ENCODE measurements at places on chromosomes 2 and 18.

DNA sequence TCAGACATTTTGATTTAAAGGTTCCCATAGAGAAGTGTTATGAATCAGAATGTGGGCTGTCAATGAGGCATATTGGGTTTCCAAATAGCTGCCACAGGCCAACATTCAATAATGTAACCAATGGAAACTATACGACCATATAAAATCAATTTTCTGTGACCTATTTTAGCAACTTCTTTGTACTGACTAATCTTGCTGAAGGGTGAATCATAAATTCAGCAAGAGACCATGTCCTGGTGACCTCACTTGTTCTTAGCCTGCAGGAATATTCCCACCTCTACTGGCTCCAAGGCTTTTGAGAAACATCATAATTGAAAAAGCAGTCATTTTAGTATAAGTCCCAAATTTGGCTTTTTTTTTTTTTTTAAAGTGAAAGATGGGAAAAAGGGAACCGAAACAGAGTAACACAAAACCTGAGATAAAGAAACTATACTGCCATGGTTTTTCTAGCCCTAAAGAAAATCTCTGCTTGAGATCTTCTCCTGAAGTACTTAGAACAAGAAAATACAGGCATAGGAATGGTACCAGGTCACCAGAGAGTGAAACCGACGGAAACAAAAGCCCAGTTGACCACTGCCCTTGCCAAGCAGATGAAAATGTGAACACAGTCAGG lies 32.1 kb downstream of the PLEKHM3 start:
- DNase-seq = peak; percentile 21

- no peak for DNase-seq
Observed at GRCh38 chr18:50115095-50115494, 79.9 kb downstream of the MYO5B start.

DNA sequence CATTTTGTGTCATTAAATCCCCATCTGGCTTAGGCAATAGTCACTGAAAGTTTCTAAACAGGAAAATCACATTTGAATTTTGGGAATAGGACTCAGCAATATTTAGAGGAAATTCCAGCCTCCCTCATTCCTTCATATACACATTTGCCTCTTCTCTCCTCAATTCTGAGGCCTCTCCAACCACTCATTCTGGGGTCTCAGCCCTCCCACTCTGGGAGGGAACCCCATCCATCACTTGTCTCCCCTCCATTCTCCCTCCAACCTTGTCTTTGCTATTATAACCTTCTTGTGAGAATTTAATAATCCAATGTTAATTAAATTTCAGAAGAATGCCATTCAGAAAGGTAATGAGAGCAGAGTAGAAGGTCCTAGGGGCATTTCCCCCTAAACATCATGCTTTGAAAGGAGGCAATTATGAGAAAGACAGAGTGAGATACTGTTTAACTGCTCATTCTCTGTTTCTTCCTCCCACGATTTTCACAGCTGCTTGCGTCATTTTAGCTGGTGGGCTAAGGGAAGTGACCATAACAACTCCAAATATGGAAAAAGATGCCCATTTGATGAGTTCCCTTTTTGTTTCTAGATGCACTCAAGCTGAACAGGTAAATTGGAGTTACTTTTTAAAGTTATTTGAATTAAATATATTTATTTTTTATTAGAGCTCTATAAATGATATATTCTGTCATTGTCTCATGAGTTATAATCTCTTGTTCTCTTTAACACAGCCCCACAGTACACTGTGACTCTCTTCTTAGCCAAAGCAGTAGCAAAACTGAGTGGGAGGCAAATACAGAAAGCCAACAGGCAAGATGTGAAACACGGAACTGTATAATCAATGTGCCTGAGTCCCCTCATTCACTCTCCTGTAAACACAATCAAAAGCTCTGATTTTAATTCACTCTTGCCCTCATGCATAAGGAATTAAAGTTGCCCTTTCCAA lies 135.1 kb downstream of the DLGAP1 start:
- peak; percentile 48 for DNase-seq

DNA sequence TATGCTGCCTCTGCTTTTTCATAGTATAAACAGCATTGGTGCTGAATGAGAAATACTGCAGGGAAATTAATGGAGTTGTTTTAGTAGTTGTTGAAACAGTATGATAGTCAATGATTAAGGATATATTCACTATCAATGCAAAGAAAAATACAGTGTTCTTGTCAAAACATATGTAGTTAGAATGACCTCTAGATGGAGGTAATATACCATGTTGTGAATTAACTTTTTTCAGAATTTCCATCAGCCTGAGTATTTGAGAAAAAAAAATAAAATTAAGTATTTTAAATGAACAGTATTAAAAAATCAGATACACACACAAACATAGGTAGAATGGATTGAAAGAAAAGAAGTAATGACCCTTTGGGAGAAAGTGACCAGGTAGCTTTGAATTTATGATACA lies 59.5 kb downstream of the RMDN2 start:
- no peak for DNase-seq

DNA sequence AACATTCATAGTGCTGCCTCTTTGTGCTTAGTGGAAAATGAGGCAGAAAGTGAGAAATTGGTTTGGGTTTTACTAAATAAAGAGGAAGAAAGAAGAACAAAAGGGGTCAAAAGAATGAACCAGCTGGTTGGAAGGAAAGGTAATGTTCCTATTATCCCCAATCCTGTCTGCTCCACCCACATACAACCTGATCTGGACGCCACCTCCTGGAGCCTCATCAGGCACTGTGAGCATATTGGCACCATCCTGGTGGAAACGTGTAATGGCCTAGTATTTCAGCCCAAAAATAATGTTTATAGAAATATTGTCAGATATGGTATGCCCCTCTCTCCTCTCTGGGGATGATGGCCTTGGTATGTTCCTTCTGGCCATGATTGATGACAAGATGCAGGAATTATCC lies 35.6 kb upstream of the ASNSD1 start:
- no peak for DNase-seq

- no peak for DNase-seq
Observed at GRCh38 chr2:72023678-72024390, 123.8 kb downstream of the CYP26B1 start.

DNA sequence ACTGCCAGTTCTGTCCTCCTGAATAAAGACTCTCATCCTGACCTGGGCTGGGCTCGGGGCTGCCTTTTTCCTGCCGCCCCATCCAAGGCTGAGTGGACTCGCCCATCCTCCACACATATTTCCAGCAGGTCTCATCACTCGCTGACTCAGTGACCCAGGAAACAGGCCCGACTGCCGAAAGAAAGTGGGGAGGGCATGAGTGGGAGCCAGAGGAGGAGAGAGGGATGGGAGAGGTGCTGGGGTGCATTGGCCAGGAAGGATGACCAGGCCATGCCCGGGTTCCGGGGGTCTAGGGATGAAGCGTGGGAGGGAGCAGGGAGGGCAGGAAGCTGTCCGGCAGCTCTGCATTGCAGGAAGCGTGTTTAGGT lies 66.7 kb downstream of the TWIST2 start:
- no peak for DNase-seq

DNA sequence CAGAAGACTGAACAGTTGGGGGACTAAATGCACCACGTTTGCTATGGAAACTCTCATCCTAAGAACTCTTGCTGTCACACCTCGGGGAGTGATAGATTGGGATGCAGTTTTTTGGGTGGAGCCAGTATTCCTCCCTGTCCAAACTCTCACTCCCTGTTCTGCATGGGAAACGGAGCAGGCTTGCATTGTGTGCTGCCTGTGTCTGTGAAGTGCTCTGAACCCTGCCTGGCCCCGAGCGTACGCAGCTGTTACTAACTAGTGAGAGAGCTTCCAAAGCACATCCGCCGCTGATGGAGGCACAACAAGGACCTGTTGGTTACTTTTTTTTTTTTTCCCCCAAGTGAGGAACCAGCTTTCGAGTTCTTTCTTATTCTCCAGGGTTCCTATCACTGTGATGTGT lies 195.5 kb downstream of the ANAPC1 start:
- DNase-seq = no peak

- DNase-seq = no peak
Observed at GRCh38 chr18:57921708-57922107, 118.6 kb upstream of the ATP8B1 start.

GRCh38 chr2:148391324-148391723 lies 253.2 kb upstream of the EPC2 start:
- no peak for DNase-seq

GRCh38 chr18:3782901-3783300 lies 332.9 kb downstream of the TGIF1 start:
- no peak for DNase-seq

GRCh38 chr2:44136252-44136651 lies 32.4 kb upstream of the PPM1B start:
- no peak for DNase-seq

GRCh38 chr2:232139171-232139594 lies 177.7 kb downstream of the DIS3L2 start:
- DNase-seq = no peak

GRCh38 chr18:13645093-13645492 lies 81.3 kb downstream of the FAM210A start:
- no peak for DNase-seq

DNA sequence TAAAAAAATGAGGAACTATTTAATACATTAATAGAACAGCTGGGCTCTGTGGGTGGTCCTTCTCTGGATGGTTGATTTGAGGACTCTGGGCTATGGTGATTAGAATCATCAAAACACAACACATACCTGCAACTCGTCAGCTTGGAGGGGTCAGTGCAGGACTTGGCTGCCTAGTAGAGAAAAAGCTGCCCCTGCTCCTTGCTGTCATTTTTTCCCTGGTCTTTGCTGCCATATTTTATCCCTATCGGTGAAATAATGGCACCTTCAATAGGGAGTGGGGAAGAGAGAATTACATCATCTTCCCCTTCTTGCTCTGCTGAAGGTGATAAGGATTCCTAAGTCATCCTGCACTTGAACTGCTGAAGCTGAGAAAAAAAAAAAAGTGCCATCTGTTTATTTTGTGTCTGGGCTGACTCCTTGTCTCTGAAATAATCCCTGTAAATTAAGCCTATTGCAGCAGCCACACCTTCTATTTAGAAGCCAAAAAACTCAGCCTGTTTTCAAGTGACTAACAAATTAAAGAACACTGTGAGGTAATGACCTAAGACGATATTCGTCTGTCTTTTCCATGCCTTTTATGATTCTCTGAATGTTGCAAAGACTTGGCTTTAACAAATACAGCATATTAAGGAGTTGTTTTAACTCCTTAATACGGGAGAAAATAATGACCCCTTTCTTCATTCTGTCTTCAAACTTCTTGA lies 89.3 kb downstream of the ACVR1 start:
- no peak for DNase-seq

GRCh38 chr2:208146006-208146405 lies at the start of gene CRYGB:
Gene CRYGB, minus strand, starts transcription at chr2:208146158. Its CDS starts 38 bp downstream, at chr2:208146120.
- no peak for DNase-seq

GRCh38 chr2:10490806-10491291 lies 42.7 kb upstream of the ODC1 start:
- no peak for DNase-seq

GRCh38 chr18:13003466-13003896 lies 12.3 kb downstream of the CEP192 start:
- peak; percentile 54 for DNase-seq

GRCh38 chr2:34652636-34653035 lies 1053.5 kb upstream of the FAM98A start:
- DNase-seq = peak; percentile 4

- DNase-seq = no peak
Observed at GRCh38 chr2:175151791-175152190, 16.2 kb downstream of the ATF2 start.

Data from GM12865 (cell line).